Bone marrow (tissue), 2 donors: ENCODE measurements at places on chromosomes 3 and 15.

GRCh38 chr3:112875561-112875960 lies 28.9 kb upstream of the CD200R1L start:
- DNase-seq, result no peak

GRCh38 chr3:10883478-10884234 lies 67.6 kb downstream of the SLC6A11 start:
- no peak for DNase-seq

GRCh38 chr3:137588871-137589270 lies 175.2 kb upstream of the SOX14 start:
- no peak for DNase-seq

DNA sequence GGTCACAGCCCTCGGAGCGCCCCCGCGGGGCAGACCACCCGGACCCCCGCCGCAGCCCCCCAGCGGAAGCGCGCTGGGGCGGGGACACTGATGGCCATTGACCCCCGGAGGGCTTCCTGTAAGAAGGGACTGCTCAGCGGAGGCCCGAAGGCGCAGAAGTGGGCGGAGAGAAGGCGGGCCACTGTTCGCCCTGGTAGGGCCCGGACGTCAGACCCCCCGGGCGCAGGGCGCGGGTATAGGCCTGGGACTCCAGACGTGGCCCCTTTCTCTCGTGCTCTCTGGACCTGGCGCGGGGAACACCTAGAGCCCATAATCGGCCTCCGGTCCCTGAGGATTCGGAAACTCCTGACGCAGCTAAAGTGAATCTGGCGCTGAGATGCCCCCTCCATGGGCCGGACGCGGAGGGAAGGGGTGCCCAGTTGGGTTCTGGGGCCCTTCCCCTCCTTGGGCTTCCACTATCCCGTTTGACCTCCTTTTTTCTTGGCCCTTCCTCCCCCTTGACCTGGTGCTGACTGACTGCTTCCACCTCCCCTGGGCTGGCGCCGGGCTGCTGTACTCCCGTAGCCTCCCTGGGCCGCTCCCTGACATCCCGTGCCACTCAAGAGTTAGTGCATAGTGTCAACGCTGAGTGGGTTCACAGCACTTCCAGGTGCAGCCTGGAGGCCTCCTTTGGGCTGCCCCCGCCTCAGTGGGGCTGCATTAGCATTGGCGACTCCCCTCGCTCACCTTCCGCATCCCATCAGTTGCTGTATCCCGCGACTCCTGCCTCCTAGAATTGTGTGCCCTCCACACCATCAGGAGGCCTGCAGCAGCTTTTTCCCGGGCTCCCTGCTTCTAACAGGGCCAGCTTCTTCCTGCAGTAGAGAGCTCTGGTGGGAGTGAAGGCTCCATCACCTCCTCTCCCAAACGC lies 694 bp downstream of the ABTB1 start:
- DNase-seq, result peak; percentile 58
